ENCODE measurements at places on chromosomes 5 and 9.

DNA sequence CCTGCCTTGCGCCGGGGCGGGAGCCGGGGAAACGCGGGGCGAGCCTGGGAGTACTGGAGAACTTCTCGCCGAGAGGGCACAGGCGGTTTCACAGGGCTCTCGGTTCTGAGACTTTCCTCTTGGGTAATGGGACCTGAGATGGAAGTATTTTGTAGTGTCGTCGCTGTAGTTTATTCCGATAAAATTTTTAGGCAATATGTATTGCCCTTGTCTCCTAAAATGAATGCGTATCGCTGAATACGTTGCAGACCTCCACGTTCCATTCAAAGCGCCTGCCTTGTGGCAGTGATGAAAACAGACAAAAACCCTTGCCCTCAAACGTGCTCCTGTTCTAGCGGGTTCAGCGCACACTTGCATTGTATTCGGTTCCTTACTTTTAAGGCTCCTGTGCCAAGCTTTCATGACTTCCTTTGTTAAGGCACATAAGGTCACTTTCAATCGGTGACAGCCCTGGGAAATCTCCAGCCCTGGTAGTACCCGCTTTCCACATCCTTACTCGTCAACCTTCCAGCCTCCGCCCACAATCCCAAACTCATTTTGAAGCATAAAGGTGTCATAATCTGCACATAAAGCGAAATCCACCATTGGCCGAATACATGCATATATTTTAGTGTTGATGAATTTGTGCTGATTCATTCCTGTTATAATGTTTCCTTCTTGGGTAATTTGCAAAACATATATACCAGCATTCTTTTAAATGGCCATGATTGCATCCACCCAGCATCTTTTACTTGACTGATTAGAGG lies 694 bp downstream of the RMI1 start:
- DNase-seq = no peak

- DNase-seq = no peak
Observed at GRCh38 chr9:110266795-110267194, 10.5 kb upstream of the TXN start.

GRCh38 chr5:91374893-91375520 lies 8.1 kb downstream of the ARRDC3 start:
- no peak for DNase-seq

DNA sequence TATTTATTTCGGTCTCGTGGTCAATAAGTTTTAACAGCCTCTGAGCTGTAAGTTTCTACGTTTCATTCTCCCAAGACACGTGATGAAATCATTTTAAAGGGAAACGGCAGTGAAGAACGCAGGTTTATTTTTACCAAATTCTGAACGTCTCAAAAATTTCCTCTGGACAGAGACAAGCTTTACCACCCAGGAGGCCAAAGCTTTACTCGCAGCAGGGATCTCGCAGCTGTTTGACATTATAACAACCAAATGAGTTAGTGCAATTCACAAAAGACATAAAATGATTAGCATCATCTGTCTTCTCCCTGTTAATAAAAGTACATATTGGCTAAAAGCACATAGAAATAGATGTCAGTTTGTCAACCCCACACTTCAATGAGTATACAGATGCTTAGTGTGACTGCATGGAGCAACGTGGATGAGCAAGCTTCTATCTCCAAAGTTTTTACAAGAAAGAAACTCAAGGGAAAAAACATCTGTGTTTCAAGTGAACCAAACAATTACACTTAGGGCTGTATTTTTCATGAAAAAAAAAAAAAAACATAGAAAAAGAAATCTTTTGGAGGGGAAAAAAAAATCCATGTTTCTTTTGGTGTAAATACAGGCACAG lies 2.5 kb downstream of the SEMA5A start:
- no peak for DNase-seq

DNA sequence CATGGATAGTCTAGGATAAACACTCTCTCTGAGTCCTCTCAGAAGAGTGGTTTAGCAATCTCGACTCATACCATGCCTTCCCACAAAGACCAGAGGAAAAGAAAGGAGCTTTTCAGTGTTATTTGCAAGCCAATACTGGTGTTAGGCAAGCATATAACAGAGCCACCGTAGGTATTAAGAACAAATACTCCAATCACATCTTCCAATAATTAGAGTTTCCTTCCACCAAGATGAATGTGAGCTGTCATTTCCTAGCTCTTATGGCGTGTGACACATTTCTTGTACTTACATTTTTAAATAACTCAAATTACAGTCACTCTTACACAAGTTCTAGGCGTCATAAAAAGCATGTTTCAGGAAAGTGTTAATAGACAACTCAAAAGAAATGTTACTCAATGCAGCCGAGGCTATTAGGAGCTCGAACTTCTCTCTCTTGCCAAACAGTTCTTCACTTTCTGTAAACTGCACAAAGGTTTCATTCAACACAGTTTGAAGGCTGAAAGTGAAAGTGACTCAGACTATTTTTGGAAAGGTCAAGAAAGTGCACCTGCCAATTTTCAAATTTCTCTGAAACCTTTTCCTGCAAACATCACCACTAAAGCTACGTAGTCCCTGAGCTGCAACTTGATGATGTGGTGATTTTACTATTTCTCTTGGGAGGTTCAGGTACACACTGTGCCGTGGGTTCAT lies 153.8 kb downstream of the AUH start:
- DNase-seq = no peak

DNA sequence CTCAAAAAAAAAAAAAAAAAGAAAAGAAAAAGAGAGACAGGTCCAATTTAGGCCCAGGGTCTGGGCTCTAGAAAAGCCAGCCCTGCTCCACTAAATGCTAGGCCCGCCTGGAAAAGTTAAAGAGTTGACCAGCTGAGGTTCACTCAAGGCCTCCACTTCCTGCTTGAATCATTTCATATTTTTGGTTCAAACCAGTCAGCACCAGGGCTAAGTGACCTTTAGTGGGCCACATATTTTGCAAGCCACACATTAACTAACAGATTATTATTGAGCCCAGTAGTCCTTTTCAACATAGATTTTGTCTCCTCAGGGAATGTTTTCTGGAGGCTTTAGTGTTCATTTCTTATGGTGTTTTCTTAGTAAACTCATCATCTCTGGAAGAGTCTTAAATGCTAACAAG lies 156.6 kb downstream of the TLR4 start:
- no peak for DNase-seq

GRCh38 chr9:104745852-104746251 lies 1.6 kb upstream of the NIPSNAP3A start:
- DNase-seq = no peak

DNA sequence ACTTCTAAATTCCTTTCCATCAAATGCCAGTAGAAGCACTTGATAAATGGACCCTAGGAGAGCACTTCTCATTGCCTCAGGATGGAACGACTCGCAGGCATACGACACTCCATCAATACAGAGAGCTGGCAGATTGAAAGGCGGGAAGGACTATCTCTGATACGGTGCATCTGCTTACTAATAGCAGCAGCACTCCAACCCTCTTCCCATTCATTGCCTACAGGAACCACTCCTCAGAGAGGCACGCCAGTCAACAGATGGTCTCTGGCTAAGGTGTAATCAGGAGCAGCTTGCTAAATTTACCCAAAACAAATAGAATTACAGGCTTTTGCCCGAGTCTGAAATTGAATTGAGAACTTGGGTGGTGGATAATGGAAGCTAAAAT lies 168.1 kb downstream of the EFNA5 start:
- DNase-seq = no peak

- no peak for DNase-seq
Observed at GRCh38 chr5:9667906-9668305, 37.8 kb upstream of the TAS2R1 start.

Data from stimulated activated CD4-positive, alpha-beta T cell treated with anti-CD3 and anti-CD28 coated beads, Interleukin-1b, Interleukin-23, amount 100 ng/mL, for 1 hour (primary cell).